ENCODE measurements at places on chromosomes 3 and 15.

- DNase-seq = no peak
Observed at GRCh38 chr3:80285388-80285787, 517.6 kb upstream of the ROBO1 start.

- no peak for DNase-seq
Observed at GRCh38 chr15:88833731-88834100, 30.5 kb downstream of the ACAN start.

DNA sequence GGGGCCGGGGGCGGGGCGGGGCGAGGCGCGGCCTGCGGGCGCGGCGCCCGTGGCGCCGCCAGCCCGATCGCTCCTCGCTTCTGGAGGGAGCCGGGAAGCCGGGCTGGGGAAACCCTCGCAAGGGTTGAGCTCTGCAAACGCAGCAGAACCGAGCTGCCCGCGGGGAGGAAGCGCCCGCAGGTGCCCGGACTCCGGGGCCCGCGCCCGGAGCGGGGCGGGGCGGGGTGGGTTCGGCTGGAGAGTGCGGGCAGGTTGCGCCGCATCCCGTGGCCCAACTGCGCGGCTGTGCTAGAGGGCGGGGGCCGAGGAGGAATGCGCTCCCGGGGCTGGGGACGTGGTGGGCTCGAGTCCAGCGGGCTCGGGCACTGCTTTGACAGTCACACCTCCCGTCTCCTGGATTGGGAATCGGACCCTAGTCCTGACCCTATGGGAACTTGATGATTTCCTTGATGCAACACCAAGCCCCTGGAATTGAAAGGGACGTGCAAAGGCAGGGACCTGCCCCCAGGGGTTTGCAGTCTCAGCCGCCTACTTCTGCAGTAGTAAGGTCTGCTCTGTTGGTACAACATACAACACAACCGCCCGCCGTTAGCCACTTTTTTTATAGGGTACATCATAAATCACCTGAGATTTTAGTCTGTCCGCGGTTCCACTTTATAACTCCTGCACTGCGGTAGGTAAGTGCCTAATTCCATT is 34.3 kb downstream of the ZBTB38 start:
- no peak for DNase-seq

GRCh38 chr3:42013691-42014457 is 52.0 kb upstream of the ULK4 start:
- no peak for DNase-seq

DNA sequence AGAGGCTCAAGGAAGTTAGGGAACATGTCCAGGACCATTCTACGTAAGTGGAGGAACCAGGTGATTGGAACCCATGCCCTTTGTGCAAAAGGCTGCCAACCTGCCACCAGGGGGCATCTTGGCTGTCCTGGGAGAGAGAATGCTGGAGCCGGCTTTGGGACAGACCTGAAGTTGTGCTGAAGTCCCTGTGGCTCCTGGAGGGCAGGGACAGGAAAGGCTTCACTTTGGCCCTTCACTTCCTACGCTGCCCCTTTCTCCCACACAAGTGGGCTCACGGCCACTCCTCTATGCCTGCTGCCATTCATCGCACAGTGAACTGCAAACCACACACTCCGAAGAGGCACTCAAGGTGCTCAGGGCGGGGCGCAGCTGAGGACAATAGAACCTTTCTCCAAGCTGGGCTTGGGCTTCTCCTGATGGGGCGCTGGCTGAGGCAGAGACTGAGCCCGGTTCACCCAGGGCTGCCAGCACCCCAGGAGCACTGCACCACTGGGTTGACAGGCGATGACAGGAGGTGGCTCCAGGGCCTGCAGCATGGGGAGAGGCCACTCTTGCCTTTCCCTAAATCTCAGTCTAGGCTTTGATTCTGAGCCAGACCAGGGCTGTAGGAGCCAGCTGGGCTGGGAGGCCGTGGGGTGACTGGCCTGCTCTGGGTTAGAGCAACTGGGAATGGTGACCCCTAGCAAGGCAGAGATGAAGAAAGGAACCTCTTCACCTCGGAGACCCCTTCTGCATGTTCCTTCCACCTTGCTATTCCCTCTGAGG is 8.4 kb downstream of the SHF start:
- DNase-seq = no peak

- no peak for DNase-seq
Observed at GRCh38 chr3:8509961-8510360, 8.3 kb downstream of the LMCD1 start.

DNA sequence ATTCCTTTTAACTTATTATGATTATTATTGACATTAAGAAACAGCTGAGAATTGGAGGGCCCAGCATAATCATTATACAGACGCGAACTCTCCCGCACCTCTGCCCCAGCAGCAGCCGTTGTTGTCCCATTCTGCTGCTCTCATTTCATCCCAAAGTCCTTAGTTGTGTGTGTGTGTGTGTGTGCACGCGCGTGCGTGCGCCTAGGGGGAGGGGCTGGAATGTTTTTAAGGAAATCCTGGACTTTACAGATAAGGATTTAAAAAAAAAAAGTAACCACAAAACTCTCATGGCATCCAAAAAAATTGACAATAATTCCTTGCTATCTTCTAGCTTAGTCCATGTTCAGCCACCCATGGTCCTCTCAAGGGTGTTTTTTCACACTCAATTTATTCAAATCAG is 134.2 kb downstream of the WNT7A start:
- no peak for DNase-seq

DNA sequence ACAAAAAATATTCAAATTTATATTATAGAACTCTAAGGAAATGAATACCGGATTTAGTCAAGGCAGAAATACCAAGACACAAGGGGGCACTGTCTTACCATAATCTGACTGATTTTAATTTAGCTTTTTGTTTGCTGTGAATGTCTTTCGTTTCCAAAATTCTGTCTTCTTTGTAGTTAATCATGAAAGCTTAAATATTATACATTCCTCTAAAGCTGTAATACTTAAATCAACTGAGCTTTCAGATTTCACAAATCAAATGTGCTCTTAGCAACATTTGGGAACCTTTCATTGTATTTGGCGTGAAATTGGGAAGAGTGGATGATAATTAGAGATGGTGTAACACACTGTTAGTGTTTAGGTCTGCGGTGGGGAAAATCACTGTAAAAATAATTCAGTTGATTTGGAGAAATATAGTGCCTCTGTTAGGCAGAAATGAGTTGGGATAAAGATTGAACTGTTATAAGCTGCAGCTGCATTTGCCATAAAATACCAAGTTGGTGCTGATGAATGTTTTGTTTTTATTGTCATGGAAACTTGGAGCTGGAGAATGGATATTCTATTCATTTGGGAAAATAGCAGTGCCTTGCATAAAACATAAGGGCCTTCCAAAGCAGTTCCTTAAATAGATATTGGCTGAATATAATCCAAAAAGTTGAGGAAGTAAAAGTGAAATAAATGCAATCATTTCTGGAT is 228.2 kb downstream of the TCF12 start:
- DNase-seq = no peak

- DNase-seq = no peak
Observed at GRCh38 chr3:150447084-150447483, 39.0 kb downstream of the TSC22D2 start.

DNA sequence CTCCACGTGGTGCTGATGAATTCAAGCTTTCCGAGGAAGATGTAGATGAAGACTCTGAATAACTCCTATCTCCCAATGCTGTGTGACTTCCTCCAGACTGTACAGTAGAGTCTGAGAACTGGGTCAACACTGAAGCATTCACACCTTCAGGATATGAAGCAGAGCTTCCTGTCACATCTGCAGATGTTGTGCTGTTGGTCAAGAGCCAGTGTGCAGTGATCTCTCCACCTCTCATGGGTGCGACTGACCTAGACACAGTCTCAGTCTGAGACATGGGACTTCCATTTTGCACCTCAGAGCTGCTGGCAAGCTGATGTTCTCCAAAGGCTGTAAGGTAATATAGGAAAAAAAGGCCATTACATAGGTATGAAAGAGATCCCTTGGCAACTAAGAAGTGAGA is 36.5 kb downstream of the HEG1 start:
- no peak for DNase-seq

DNA sequence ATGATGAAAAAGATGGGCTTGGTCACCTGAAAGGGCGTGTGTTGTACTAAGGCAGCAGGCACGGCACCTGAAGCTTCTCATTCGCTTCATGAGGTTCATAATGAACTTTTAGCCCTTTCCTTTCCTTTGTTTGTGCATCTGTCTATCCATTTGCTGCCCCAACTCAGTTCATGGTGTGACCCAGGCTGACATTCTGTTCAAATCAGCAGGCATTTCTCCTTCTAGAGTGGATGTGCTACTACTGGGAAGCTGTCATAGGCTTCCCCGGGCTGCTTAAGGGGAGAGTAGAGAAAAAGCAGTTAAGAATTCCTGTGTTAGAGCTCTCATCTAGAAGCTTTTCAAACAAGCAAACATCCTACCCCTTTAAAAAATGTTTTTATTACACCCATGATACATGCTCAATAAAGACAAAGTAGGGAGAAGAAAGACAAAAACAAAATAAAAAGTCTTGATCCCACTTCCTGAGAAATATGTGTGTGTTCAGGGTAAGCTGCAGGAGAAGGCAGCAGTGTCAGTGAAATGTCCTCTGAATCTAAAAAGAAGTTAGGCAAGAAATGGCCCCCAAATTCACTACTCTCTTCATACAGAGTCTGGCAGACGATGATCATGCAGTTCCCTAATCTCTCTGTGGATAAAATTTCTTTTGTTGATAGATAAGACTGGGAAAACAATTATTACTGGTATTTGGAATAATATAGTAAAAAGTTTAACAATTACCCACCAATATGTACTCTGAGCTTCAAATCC is 136.9 kb upstream of the PFN2 start:
- no peak for DNase-seq

- DNase-seq = no peak
Observed at GRCh38 chr3:47270526-47270925, 12.1 kb downstream of the KIF9 start.

GRCh38 chr3:59106085-59106648 is 56.3 kb upstream of the CFAP20DC start:
- DNase-seq = no peak

DNA sequence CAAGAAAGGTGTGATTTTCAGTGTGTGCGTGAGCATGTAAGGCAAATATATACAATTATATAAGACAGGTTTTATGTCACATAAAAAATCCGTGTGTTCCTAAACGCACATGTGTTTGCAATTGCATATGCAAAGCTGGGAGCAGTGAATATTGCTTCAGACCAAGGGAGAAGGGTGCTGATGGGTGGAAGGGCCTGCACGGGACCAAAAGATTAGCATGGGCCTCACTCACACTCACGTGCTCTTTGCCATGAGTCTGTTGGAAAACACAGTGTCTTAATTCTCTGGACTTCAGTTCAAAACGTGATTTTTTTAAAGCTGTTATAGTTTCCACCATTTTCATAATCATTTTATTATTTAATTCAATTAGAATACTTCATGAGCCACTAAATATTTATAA is 7.2 kb upstream of the ARRDC4 start:
- DNase-seq = no peak

- no peak for DNase-seq
Observed at GRCh38 chr3:29475305-29475840, 194.5 kb downstream of the RBMS3 start.

- no peak for DNase-seq
Observed at GRCh38 chr3:191020730-191021396, 158.4 kb upstream of the GMNC start.

DNA sequence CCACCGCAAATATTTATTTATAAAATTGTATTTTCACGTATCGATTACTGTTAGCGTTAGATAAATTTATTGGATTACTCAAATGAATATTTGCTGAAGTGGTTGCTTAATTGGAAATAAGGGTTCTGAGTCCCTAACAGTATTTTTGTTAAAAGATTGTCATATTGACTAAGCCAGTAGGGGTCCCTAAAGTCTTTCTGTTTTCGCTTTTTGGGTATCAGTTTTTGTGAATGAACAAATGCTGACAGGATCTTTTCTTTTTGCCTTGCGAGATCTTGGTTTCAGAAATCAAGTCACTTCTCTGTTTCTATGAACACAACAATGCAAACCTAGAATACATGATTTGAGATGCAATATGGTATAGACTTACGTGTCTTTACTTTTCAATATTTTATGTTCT is 7.1 kb downstream of the RAD51 start:
- DNase-seq = no peak

- no peak for DNase-seq
Observed at GRCh38 chr3:72181251-72181650, 396.3 kb upstream of the PROK2 start.
